ENCODE measurements at places on chromosomes 3 and 15.

DNA sequence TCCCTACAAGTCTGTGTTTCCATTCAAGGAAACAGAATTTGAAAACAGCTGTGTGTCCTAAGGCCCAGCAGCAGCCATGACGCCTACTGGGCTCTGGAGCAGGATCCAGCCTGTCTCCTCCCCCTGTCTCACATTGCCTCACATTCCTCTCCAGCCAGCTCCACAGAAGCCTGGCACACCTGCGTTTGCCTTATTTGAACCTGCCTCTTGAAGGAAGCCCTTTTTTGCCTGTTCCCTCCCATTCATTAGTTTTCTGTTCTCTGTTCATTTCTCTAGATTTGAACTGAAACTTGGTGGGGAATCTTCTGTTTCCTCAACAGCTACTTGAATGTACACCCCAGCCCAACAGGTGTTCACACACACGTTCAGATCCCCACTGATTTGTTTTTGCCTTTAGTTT lies 890.5 kb downstream of the TUSC7 start:
- no peak for DNase-seq

DNA sequence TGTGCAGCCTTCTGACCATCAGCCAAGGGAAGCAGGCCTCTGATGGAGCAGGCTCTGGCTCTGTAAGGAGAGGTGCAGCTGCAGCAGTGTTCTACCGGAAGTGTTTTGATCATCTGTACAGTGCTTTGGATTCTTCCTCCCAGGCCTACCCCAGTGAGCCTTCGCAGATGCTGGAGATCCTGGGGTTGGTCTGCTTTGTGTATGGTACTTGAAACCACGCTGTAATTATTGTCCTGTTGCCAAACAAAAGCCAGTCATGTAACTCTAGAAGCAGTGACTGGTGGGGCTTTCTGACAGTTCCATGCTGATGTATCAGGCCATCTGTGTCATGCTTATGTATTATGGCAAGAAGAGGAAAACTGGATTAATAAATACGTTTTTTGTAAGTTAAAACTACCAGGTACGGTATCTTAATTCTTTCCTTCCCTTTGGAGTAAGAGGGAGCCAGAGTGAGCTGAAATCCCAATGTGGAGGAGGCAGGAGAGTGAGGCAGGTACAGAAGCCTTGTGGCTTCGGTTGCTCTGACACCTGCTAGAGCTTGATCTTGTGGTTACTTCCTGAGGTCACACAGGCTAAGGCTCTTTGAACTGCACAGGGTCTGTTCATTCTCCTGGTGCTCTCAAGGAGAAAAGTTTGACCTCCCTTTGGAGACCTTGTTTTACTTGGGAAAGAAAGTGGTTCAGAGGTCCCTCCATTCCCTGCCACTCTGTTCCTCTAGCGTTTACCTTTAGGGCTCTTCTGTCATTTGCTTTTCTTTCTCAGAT lies 3.7 kb downstream of the TMEM42 start:
- no peak for DNase-seq

GRCh38 chr3:117589454-117589853 lies 879.9 kb downstream of the TUSC7 start:
- no peak for DNase-seq

- no peak for DNase-seq
These were observed 23.2 kb downstream of the LIPC start for GRCh38 chr15:58454950-58455401.

- no peak for DNase-seq
These were observed 16.5 kb downstream of the SLC51A start for GRCh38 chr3:196232882-196233251.

GRCh38 chr3:101665357-101665756 lies 11.6 kb downstream of the ZBTB11 start:
- DNase-seq, result no peak
